Naive thymus-derived CD4-positive, alpha-beta T cell (primary cell): ENCODE measurements at places on chromosomes 12 and 14. TPM values are rescaled to one million over a fixed set of nuclear protein-coding genes. Genes with fewer than 3 reads are reported as not detected.

DNA sequence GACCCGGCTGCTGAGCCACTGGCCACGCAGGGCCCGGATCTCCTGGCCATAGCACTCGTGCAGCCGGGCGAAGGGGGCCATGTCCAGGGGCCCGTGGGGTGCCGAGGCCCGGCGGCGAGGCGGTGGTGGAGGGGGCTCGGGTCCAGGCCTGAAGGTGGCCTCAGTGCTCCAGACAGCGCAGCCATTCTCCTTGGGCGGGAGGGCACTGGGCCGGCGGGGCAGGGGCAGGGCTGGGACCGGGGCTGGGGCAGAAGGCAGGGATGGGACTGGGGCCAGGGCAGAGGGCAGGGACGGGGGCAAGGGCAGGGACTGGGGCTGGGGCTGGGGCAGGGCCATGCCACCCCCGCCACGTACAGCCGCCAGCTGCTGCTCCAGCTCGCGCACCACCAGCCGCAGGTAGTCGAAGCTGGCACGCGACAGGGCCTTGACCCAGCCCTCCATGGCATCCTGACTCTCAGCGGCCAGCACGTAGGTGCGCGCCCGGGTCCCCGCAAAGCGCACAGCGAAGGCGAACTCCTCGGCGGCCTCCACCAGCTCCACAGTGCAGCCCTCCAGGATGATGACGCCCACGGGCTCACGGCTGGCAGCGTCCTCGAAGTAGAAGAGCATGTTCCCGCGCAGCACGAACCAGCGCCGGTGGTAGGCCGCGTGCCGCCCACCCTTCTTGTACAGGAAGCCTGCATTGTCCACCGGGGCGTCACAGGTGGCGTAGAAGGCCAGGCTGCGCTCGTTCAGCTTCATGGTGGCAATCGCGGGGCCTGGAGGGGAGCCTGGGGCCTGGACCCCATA, 6.0 kb downstream of the PHETA1 start:
- H3K27me3 ChIP-seq: no peaks in the 10 kb centered on the region
- DNase-seq: no peak
- no peaks in the 10 kb centered on the region for H3K36me3 ChIP-seq
- H3K27ac ChIP-seq: no peak overlapping the region
- H3K4me3 ChIP-seq: no peak overlapping the region

DNA sequence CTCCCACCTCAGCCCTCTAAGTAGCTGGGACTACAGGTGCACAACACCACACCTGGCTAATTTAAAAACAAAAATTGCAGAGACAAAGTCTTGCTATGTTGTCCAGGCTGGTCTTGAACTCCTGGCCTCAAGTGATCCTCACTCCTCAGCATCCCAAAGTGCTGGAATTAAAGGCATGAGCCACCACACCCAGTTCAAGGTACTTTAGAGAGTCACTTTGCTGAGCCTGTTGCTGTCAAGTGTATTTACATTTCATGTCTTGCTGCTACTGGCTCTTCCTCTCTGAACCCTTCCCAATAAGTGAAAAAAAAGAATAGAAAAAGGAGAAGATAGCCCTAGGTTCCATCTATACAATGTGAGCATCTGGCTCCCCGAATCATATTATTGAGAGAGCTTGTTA, 38.4 kb downstream of the SLCO1A2 start:
- DNase-seq: no peak
- H3K27me3 ChIP-seq: no peaks in the 10 kb centered on the region
- no peak overlapping the region for H3K27ac ChIP-seq
- H3K36me3 ChIP-seq: no peaks in the 10 kb centered on the region

GRCh38 chr12:128621304-128621703, 202.5 kb downstream of the SLC15A4 start:
- no peaks in the 10 kb centered on the region for H3K36me3 ChIP-seq
- no peak for DNase-seq
- H3K27ac ChIP-seq: no peak overlapping the region
- H3K27me3 ChIP-seq: no peaks in the 10 kb centered on the region

MSRB3 gene
- total RNA-seq: 0.37 TPM

C12orf76 gene
- total RNA-seq: 28.4 TPM

- no peaks in the 10 kb centered on the region for H3K36me3 ChIP-seq
- H3K4me3 ChIP-seq: no peak overlapping the region
- no peak overlapping the region for H3K27ac ChIP-seq
Observed at GRCh38 chr12:104758771-104759170, 199.3 kb downstream of the SLC41A2 start.

GLI1 gene
- total RNA-seq: 0.45 TPM

ERBB3 gene
- 1.0 TPM for total RNA-seq

KRT79 gene
- total RNA-seq: not detected in 2 replicates

GRCh38 chr14:92539875-92540274, 26.3 kb downstream of the RIN3 start:
- H3K36me3 ChIP-seq: no peaks in the 10 kb centered on the region
- no peak overlapping the region for H3K4me3 ChIP-seq
- H3K27me3 ChIP-seq: no peaks in the 10 kb centered on the region
- DNase-seq: no peak
- H3K4me1 ChIP-seq: peaks cover 41% of the 10 kb centered on the region

KLHL33 gene
- not detected in 2 replicates for total RNA-seq

GRCh38 chr12:90274407-90274806, 565.8 kb upstream of the ATP2B1 start:
- H3K4me1 ChIP-seq: no peaks in the 10 kb centered on the region
- H3K27ac ChIP-seq: no peak overlapping the region
- no peaks in the 10 kb centered on the region for H3K36me3 ChIP-seq
